ENCODE measurements at places on chromosomes 4 and X.

DNA sequence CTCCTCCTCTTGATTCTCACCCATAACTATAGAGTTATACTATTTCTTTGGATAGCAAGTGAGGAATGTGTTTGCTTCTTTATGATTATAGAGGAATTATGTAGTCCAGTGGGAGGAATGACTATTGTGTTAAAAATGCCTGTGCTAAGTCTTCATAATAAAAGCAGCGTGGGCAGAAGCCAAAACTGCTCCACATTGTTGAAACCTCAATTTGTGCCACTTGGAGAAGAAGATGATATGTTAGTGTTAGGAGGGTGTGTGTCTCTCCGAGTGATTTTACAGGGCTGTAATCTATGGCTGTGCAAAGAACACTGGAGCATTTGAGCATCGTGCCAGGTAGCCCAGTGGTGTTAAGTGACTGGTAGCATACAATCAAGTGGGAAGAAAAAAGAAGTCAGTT is 74.3 kb downstream of the FRAS1 start:
- DNase-seq = no peak

DNA sequence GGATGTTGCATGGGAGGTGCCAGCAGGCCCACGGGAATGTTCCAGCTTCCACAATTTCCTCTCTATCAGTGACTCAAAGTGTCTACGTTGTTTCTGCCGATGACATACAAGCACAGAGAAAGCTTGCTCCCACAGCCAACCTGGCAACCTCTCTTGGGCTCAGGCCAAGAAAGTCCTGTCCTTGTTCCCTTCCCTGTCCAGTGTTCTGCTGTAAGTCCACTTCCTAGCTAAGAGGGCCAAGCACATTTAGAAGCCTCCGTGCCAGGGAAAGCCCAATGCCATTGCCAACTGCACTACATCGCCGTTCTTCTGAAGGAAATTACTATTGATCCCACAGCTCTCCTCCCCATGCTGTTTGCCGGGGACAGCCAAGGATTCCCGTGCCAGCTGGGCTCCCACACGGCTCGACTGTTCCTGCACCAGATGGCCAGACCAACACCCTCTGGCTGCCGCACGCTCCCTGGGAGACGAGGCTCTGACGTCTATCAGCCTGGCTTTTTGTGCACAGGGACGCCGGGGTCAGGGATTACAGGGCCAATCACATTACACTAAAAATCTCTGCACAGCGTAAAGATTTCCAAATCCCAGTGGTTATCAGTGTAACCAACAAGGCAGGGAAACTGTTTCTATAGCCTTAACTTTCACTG is 284.0 kb downstream of the BCOR start:
- no peak for DNase-seq

DNA sequence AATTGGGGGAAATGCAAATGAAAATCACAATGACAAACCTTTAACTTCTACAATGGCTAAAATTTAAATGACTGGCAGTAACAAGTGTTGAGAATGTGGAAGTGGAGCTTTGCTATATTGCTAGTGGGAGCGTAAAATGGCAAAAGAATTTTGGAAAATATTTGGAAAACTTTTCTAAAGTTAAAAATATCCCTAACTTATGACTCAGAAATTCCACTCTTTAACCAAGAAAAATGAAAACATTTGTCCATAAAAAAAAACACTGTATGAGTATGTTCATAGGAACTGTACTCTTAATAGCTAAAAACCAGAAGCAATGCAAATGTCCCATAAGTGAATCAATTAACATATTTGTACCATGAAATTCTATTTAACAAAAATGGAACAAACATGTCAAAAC is 3.6 kb downstream of the TBCK start:
- no peak for DNase-seq

GRCh38 chr4:88148560-88148959 is 9.9 kb downstream of the ABCG2 start:
- no peak for DNase-seq

DNA sequence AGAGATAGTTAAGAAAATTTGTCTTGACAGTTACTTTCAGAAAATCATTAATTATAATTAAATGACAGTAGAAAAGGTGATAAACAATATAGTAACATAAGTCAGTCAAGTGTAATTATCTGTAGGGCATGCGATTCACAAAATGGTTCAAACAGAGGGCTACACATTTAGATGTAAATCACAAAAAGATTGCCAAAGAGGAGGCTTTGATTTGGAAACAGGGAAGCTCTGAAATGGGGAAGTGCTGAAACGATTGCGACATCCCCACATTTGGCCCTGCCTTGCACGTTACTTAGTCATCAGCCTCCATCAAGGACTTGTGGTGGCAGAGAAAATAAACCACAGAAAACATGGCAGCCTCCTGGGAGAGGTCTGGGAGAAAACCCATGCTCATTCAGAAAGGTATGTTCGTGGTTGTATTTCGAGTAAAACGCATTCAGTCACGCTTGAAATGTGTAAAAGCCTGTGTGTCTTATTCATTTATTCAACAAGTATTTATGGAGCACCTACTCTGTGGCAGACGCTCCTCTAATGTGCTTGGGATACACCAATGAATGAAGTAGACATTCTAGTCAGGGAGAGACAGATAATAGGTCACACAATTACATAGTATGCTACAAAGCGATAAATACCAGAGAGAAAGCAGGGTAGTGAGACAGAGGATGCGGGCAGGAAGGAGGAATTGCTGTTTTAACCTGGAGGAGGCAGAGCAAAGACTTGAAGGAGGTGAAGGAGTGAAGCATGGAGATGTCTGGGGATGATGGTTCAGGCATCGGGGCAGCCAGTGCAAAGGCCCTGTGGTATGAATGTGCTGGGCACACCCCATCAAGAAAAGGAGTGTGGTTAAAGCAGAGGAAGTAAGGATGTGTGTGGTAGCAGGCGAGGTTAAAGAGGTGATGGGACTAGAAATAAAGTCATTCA is 7.8 kb downstream of the RBM47 start:
- peak; percentile 19 for DNase-seq

Measured in HuH-7.5 (cell line).